Natural killer cell (primary cell): ENCODE measurements at places on chromosomes 11 and 22. TPM values are rescaled to one million over a fixed set of nuclear protein-coding genes. Genes with fewer than 3 reads are reported as not detected.

The CDC42EP2 gene
- 1.4 TPM for total RNA-seq

DNA sequence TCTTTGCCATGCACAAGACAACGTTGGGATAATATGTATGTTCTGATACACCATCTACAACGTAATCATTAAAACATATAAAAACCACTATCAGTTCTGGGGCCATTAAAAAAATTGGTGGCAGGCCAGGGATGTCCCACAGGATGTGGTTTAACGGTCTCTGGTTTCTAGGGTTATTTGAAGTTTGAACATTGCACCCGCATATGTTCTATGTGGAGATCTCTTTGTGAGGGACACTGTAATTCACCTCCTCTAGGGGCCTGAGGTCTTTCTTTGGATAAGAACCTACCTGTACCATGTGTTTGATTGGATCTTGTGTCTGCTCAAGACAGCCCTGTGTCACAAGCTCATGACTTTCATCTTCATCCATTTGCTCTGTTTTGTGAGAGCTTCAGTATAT is 73.2 kb downstream of the GGTLC2 start:
- H3K4me1 ChIP-seq: peaks cover 55% of the 10 kb centered on the region
- no peak overlapping the region for H3K27ac ChIP-seq
- no peak for DNase-seq
- H3K4me3 ChIP-seq: no peak overlapping the region
- H3K27me3 ChIP-seq: no peaks in the 10 kb centered on the region

The DUSP18 gene
- 12.8 TPM for total RNA-seq

DNA sequence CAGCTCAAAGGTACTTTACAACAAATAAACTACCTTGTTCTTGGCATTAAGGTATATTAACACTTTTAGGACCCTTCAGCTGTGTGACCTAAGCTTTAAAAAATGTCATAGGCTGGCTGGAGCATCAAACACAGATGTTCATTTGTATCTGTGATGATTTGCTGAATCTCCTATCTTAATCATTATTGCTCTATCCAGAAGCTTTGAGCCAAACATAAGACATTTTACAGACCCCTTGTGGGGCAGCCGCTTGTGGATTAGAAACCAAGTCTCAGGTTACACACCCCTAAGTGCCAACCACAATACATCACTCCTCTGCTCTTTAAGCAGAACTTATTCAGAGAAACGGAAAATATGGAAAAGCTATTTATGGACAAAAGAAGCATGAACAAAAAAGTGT is 394.2 kb upstream of the CCDC90B start:
- no peak overlapping the region for H3K27ac ChIP-seq
- H3K4me3 ChIP-seq: no peak overlapping the region
- DNase-seq: no peak
- H3K27me3 ChIP-seq: no peaks in the 10 kb centered on the region
- H3K4me1 ChIP-seq: no peaks in the 10 kb centered on the region
- H3K36me3 ChIP-seq: no peaks in the 10 kb centered on the region

DNA sequence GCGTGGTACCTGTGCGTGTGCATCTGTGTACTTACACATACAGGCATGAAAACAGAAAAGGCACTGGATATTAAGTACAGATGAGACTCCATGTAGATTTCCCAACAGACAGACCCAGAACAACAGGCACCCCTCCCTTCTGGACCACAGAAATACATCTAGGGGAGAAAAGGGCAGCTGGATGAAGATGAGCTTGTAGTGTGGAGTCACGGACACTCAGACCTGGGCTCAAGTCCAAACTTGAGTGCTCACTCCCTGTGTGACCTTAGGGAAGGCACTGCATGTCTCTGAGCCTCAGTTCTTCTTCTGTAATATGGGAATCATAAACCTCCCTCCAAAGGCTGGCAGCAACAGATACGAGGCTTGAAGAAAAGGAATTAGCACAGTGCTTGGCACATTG is 108.9 kb downstream of the GALNT18 start:
- no peaks in the 10 kb centered on the region for H3K4me1 ChIP-seq
- H3K27ac ChIP-seq: no peak overlapping the region
- no peaks in the 10 kb centered on the region for H3K36me3 ChIP-seq
- H3K4me3 ChIP-seq: no peak overlapping the region

DNA sequence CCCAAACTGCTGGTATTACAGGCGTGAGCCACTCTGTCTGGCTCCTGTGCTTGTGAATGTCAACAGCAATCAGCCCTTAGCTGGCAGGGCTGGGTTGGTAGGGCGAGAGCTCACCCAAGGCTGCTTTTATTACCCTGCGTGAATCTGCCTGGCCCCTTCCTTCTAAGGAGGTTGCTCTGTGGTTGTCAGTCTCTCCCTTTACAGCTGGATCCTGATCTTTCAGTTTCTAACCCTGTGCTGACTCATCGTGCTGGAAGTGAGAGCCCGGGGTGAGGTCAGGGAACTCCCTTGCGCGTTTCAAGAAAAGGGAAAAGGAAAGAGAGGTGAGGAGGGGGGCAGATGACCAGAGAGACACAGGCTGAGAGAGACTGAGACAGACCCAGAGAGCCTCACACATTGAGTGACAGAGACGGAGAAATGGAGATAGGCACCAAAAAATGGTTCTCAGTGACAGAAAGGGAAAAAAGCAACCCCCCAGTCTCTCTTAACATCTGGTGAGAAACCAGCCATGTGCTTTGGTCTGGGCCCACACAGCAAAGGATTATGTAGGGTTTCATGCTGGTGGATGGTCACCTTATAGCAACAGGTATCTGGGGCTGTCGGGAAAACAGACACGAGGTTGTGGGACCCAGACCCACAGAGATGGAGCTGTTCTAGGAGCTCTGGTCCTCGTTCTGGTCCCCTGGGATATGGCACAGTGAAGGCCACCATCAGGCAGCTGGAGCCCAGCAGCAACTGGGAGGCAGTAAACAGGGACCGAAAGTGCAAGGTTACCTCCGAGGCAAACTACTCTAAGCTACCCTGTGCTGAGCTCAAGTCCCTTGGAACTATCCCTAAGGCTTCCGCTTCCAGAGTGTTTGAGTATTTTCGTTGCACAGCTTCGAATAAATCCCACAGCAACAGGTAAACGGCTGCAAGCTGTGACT is 2.5 kb downstream of the TCN2 start:
- no peak for DNase-seq
- H3K27ac ChIP-seq: no peak overlapping the region
- no peaks in the 10 kb centered on the region for H3K27me3 ChIP-seq
- H3K4me1 ChIP-seq: peaks cover 47% of the 10 kb centered on the region

GRCh38 chr22:48042621-48043395 is 1280.4 kb downstream of the TBC1D22A start:
- no peak overlapping the region for H3K27ac ChIP-seq
- no peak for DNase-seq
- H3K36me3 ChIP-seq: no peaks in the 10 kb centered on the region
- H3K4me3 ChIP-seq: no peak overlapping the region
- peaks cover 7% of the 10 kb centered on the region for H3K27me3 ChIP-seq
